ENCODE measurements at places on chromosomes 7 and 10. TPM values are rescaled to one million over a fixed set of nuclear protein-coding genes. Genes with fewer than 3 reads are reported as not detected.

The CPA4 gene
- 116 TPM for total RNA-seq

The SPAM1 gene
- total RNA-seq, result not detected

The NXPH1 gene
- not detected for total RNA-seq

GRCh38 chr10:75972491-75973276 lies 541.3 kb downstream of the LRMDA start:
- no peaks in the 10 kb centered on the region for H3K27me3 ChIP-seq
- no peak overlapping the region for H3K4me3 ChIP-seq
- no peak overlapping the region for H3K27ac ChIP-seq

DNA sequence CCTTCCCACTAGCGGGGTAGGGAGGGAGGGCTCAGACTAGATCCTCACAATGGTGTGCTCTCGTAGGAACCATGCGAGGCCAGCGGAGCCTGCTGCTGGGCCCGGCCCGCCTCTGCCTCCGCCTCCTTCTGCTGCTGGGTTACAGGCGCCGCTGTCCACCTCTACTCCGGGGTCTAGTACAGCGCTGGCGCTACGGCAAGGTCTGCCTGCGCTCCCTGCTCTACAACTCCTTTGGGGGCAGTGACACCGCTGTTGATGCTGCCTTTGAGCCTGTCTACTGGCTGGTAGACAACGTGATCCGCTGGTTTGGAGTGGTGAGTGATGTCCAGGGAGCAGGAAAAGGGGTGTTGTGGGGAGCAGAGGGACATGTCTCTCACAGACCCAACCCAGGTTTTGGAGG lies 5.6 kb downstream of the ZDHHC16 start:
- no peak overlapping the region for H3K4me3 ChIP-seq
- peak overlapping the region; percentile 17 for H3K27ac ChIP-seq
- peaks cover 54% of the 10 kb centered on the region for H3K4me1 ChIP-seq
- H3K27me3 ChIP-seq, result no peaks in the 10 kb centered on the region
- DNase-seq, result no peak

- H3K4me1 ChIP-seq, result peaks cover 2% of the 10 kb centered on the region
- DNase-seq, result no peak
- no peaks in the 10 kb centered on the region for H3K36me3 ChIP-seq
- peaks cover 17% of the 10 kb centered on the region for H3K27me3 ChIP-seq
Measured at GRCh38 chr10:131866673-131867072, 34.1 kb upstream of the PPP2R2D start.

DNA sequence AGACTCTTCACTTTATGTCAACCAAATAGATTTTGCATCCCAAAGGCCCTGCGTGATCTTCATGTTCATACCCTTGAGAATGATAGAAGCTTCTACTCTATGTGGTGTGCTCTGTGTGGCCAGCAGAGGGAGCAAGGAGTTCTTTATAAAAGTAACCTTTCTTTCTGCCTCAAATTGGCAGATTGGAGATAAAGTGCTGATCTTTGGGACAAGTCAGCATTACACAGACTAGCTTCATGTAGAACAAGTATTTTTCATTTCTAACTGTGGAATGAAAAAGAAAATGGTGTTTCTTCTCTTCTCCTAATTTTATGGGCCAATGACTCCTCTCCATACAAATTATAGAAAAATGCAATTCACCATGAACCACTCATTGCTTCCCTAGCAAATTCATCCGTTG lies 1214.1 kb downstream of the SORCS1 start:
- no peaks in the 10 kb centered on the region for H3K4me1 ChIP-seq
- H3K4me3 ChIP-seq, result no peak overlapping the region
- H3K27ac ChIP-seq, result no peak overlapping the region
- no peaks in the 10 kb centered on the region for H3K36me3 ChIP-seq
- H3K27me3 ChIP-seq, result no peaks in the 10 kb centered on the region

Data from suprapubic skin (tissue), 4 donors.